ENCODE measurements at places on chromosomes 7 and 10. TPM values are rescaled to one million over a fixed set of nuclear protein-coding genes. Genes with fewer than 3 reads are reported as not detected.
A peak's percentile ranks its signal among the peaks of the same experiment; 100 is the strongest.

GRCh38 chr10:62054408-62054807, 152.9 kb downstream of the ARID5B start:
- DNase-seq = no peak

- DNase-seq = no peak
Measured at GRCh38 chr10:116097239-116097784, 175.7 kb downstream of the GFRA1 start.

GRCh38 chr7:143244321-143244720, 18.9 kb upstream of the GSTK1 start:
- no peak for DNase-seq

- DNase-seq = no peak
Measured at GRCh38 chr10:84026821-84027257, 112.5 kb upstream of the GHITM start.

- DNase-seq = no peak
Measured at GRCh38 chr10:20117471-20117870, 301.2 kb downstream of the PLXDC2 start.

DNA sequence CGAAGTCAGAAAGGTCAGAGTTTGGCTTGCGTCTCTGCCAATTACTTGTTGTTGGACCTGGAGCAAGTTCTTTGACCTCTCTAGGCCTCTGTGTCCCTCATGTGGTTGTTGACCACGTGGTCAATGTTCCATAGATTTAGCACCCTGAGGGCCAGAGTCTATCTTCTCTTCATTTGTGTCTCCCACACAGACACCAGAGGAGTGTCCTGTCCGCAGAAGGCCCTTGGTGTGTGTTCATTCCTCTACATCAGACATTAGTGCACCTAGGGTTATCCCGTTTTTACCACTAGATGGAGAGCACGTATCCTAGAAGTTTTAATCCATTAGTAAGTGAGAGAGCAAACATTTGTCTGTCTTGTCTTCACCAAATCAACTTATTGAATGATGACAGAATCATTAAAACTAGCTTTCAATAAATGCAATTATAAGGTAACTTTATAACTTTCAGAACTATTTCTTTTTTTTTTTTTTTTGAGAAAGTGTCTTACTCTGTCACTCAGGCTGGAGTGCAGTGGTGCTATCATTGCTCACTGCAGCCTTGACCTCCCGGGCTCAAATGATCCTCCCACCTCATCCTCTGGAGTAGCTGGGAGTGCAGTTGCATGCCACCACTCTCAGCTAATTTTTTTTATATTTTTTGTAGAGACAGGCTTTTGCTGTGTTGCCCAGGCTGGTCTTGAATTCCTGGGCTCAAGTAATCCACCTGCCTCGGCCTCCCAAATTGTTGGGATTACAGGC, 122.5 kb upstream of the ANKRD1 start:
- DNase-seq = no peak

- DNase-seq = peak; percentile 73
Measured at GRCh38 chr7:158549616-158550393, 37.8 kb downstream of the PTPRN2 start.

- DNase-seq = peak; percentile 92
Measured at GRCh38 chr10:70132098-70133029, at the start of gene AIFM2. TSS of gene AIFM2 (minus strand) at chr10:70132825. CDS start at chr10:70124084, 8,741 bp downstream.

DNA sequence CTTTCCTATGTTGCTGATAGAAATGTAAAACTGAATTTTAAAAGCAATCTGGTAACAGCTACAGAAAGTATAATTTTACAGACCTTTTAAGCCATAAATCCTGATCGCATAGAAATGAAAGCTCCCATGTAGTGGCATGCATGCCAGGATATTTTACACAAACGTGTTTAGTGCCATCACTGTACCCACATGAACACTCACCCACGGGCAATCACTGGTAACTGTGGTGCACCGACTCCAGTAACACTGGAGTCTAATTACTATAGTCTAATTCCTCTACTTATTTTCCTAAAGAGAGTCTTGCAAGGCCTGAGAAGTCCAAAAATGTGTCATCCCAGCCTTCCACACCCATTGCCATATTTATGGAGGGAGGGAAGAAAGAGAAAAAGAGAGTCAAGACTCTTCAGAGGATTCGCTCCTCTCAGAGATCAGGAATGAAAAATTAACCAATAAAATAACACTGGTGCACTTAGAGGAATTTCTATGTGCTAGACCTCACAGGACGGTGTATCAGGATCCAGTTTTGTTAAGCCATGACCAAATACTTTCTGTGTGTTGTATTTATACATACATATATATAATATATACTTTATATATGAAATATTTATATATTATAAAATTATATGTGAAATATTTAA, 48.9 kb upstream of the AKR1C1 start:
- no peak for DNase-seq

DNA sequence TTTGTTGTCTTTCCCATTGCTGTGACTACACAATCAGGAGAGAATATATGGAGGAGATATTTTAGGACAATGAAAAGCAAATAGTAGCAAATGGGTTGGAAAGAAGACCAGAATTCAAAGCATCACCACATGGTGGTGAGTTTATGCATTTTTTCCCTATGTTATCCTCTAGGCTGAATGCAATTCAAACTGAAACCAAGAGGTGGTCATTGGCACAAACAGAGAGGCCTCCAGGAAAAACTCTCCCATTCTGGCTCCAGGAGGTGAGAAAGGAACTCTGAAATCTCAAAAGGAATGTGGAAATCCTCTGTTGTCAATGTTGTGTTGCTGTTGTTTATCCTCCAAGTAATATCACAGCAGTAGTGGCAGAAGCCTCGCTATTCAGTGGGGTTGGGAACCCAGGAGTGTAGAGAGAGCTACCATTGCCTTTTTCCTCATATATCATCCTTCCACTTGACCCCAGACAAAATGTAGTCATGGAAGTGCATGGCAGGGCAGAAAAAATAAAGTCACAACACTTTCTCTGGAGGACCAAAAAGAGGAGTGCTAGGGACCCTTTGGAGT, 819.1 kb downstream of the GRID1 start:
- no peak for DNase-seq

DNA sequence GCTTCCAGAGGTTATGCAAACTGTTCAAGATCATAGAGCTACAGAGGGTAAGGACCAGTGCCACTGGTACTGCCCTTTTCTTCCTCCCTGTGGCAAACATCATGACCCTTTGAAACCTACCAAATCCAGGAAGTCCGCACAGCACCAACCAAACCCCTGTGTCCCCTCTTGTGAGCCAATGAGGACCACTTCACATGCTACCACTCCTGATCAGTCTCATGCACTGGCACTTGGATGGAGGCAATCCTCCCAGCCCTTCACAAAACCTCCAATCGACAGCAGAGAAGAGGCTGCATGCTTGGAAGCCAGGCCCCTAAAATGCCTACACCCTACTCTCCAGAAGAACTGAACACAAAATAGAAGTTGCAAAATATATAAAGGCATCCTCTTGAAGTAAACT, 248.0 kb downstream of the TNS3 start:
- DNase-seq = no peak

DNA sequence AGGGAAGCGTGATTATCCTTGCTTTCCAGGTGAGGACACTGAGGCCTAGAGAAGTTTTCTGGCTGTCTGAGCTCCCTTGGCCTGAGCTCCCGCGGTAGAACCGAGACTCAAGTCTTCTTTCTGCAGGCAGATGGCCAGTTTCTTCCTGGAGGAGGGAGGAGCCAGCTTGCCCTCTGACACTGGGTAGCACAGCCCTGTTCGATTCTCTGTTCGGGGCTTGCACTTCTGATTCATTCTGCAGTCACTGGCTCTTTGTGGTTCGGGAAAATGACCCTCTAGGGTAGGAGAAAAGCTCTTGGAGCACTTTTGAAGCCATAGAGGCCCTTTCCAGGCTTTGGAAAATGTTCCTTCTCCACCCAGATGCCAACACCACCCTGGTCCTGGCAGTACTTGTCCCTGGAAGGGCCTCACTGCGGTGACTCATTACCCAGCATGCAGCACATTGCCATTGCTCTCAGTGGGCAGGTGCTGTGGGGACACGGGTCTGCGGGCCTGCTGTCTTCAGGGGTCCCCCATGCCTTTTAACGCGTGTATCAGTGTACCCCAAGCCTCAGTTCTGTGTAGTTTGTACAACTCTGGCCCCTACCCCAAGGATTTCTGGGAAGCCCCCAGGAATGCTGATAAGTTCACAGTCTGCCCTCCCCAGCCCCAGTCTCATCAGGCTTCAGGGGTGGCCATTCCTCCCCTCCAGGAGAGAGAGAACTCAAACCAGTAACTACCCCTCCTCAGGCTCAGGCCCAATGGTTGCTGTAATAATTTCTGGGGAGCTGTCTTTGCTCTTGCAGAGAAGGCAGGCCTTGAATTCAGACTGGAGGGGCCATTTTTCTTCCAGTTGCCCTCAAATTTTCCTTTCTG, 11.9 kb downstream of the CHST3 start:
- no peak for DNase-seq

DNA sequence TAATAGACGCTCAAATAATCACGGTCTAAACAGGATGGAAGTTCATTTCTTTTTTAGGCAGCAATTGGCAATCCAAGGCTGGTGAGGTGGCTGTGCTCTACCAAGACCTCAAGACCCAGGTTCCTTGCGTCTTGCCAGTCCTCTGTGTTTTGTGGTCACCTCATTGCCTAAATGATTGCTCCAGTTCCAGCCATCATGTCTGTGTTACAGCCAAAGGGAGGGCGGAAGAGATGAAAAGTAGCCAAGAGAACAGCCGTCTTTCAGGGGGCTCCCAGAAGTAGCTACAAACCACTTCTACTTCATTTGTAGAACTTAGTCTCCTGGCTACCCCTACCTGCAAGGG, 19.2 kb upstream of the C10orf67 start:
- DNase-seq = no peak

DNA sequence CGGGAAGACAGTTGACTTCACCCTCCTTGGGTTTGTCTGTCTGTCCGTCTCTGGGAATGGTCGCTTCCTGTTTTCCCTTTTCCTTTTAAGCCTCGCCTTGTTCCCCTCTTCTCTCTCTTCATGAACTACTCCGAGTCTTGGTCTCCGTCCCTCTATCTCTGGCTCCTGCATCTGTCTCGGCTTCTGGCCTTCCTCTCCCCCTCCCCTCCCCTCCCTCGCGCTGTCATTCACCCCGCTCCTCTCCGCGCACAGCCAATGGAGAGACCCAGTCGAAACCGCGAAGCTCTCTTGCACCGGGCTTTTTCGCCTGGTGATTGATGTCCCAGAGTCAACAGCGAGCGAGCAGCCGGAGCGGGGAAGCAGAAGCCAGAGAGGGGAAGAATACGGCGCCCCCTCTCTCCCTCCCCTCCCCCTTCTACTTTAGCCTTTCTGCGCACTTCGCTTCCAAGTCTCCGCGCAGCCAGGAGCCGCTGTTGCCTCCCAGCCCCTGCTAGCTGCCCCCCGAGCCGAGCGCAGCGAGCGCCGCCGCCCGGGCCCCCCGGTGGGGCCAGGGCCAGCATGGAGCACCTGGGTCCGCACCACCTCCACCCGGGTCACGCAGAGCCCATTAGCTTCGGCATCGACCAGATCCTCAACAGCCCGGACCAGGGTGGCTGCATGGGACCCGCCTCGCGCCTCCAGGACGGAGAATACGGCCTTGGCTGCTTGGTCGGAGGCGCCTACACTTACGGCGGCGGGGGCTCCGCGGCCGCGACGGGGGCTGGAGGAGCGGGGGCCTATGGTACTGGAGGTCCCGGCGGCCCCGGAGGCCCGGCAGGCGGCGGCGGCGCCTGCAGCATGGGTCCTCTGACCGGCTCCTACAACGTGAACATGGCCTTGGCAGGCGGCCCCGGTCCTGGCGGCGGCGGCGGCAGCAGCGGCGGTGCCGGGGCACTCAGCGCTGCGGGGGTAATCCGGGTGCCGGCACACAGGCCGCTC, at the start of gene TLX1:
Gene TLX1, plus strand, starts transcription at position 317 of the 978 bp plus-strand sequence. Its CDS starts 242 bp downstream, at position 559.
- peak; percentile 79 for DNase-seq

DNA sequence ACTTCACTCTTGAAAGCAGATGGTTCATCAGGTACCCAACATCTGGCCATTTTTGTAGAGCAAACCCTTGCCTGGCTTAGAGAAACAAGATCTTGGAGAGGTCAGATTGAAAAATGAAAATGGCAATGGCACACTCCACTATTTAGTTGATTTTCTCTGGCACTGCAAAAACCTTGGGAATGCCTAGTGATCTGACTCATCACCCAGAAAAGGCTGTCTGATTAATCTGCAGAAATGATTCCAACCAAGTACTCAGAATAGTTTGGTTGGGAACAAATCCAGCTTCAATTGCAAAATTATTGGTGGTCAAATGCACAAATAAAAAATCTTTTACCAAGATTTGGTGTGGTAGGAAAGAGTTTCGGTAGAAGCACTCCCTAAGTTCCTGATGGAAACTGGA, 351.2 kb downstream of the PHTF2 start:
- no peak for DNase-seq

GRCh38 chr7:92699560-92699959, 109.4 kb upstream of the FAM133B start:
- no peak for DNase-seq

GRCh38 chr7:77461246-77461645, 45.1 kb upstream of the GSAP start:
- no peak for DNase-seq

GRCh38 chr10:83176901-83177300, 962.4 kb upstream of the GHITM start:
- DNase-seq = no peak

DNA sequence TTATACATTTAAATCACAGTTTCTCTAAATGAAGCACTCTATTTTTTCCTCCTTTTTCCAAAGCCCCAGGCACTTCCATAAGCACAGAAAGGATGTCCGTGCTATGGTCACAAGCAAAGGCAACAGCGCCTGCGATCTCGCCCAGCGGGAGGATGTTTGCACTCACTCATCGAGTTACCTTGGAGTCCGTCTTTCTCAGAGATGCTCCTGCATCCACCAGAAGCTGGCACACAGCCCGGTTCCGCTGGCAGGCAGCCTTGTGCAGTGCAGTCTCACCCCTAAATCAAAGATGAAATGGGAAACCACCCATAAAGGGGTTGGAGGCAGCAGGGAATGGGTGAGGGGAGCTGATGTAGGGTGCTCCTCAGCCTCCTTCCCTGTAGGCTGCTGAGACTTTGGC, 51.9 kb upstream of the PTN start:
- peak; percentile 79 for DNase-seq

- DNase-seq = no peak
Measured at GRCh38 chr10:129645487-129645886, 178.4 kb downstream of the MGMT start.

GRCh38 chr7:138243430-138243829, 167.2 kb downstream of the AKR1D1 start:
- no peak for DNase-seq

POLL gene
- total RNA-seq = 13.9 TPM

PON1 gene
- not detected for total RNA-seq

GLI3 gene
- 24.8 TPM for total RNA-seq

LIPN gene
- total RNA-seq = not detected

CALCR gene
- not detected for total RNA-seq

KCNH2 gene
- total RNA-seq = 37.3 TPM

AQP1 gene
- total RNA-seq = 422 TPM

TUBB8 gene
- not detected for total RNA-seq

GRM3 gene
- total RNA-seq = not detected

GBX1 gene
- total RNA-seq = not detected

PRKAR2B gene
- 4.7 TPM for total RNA-seq

SORCS1 gene
- 1.2 TPM for total RNA-seq

OR9A4 gene
- not detected for total RNA-seq

Measured in posterior vena cava (tissue), 2 donors.